C1 segment of cervical spinal cord (tissue), 14 donors: ENCODE measurements at places on chromosomes 2 and 18.

DNA sequence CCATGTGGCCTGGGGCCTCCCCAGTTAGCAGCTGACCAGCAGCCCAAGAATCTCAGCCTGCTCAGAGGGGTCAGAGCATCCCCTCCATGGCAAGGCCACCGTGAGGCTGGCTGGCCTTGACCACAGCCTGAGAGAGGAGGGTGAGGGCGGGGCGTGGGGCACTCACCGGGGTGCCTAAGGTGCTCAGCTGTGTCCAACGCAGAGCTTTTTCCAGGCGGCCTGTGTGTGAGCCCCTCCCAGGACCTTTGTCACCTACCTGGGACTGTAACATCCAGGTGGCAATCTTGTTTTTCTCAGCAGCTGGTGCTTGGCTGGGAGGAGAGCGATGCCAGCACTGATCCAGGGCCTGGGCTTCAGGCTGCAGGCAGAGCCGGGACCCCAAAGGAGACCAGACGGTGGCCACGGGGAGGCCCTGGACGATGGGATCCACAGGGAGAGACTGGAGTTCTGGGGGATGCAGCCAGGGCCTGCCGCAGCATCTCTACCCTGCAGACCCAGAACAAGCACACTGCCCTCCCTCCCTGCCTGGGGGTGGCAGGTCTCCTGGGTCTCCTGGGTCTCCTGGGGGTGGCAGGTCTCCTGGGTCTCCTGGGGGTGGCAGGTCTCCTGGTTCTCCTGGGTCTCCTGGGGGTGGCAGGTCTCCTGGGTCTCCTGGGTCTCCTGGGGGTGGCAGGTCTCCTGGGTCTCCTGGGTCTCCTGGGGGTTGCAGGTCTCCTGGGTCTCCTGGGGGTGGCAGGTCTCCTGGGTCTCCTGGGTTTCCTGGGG is 12.3 kb downstream of the SNED1 start:
- DNase-seq, result no peak

- no peak for DNase-seq
Observed at GRCh38 chr2:45586600-45586999, 24.5 kb downstream of the SRBD1 start.

DNA sequence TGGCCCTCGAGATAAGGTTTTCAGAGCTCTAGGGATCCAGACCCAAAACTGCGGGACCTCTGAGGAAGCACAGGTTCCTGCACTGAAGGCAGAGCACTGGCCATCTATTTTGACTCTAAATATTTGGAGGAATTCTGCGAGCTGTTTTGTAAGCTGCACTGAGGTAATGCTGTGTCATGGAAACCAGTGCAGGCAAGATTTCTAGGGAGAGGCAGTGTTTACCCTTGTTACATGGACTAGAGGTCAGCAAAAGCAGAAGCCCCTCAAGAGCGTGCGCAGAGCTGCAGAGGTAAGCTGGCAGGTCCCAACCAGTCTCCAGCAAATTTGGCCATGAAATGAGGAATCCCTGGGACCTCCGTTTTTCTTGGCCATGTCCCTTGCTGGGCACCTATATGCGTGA is 137.3 kb downstream of the RNF152 start:
- DNase-seq, result no peak

GRCh38 chr2:24907116-24907515 is 12.9 kb downstream of the ADCY3 start:
- DNase-seq, result no peak

GRCh38 chr2:197777823-197778407 is 7.2 kb downstream of the BOLL start:
- DNase-seq, result no peak

DNA sequence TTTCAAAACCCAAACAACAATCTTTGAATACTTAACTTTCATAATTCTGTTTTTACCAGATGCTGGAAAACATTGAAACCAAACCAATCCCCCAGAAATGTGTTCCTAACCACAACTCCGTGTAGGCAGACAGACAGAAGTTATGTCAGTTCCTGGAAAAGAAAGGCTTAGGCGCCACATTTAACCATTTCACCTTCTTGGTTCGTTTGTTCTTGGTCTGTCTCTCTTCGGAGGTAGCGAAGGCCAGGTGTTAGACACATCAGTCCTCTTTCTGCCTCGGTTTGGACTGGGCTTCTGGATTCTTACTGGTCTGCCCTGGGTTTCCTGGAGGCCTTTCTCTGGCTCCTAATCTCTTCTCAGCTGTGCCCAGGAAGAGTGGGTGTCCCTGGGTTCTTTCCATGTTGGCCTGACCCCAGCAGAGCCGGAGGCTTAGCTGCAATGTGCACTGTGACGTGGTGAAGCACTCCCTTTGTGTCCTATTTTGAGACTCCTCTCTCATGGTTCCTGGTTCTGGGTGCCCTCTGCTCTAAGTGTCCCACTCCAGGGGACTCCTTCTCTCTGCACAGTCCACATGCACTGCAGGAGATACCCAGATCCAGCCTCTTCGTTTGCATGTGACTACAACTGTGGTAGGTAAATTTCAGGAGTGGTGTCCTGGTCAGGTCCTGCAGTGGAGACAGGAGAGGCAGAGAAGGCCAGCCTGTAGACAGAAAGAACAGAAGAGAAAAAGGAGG is 23.1 kb upstream of the RAB31 start:
- no peak for DNase-seq
